ENCODE measurements at places on chromosomes 11 and 22.

DNA sequence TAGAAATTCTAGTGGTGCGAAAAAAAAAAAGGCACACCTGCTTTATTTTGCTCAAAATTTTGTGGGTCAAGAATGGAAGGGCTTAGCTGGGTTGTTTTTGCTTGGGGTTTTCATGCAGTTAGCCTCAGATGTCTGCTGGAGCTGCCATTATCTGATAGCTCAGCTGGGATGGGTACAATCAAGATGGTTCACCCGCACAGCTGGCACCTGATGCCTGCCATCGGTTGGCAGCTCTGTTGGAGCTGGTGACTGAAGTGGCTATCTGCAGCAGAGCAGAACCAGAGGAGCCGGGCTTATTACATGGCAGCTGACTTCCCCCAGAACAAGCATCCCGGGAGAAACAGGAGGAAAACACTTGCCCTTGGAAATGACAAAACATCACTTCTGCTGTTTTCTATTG is 12.1 kb upstream of the ELFN2 start:
- DNase-seq: no peak

DNA sequence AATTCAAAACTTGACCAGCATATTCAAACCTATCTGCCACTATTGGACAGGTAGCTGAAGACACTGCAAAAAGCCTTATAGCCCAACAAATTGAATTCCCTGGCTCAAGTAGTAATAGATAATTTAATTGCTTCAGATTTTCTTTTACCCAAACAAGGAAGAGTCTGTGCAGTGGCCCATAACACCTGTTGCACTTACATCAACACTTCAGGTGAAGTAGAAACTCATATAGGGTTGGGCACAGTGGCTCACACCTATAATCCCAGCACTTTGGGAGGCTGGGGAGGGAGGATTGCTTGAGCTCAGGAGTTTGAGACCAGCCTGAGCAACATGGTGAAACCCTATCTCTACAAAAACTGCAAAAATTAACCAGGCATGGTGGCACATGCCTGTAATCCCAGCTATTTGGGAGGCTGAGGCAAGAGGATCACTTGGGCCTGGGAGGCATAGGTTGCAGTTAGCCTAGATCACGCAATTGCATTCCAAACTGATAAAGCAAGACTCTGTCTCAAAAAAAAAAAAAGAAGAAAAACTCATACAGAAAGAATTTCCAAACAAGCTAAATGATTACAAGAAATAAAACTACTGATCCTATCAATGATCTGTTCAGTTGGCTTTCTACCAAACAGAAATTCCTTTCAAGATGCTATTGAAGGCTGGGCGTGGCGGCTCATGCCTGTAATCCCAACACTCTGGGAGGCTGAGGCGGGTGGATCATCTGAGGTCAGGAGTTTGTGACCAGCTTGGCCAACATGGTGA is 9.5 kb downstream of the FOLR3 start:
- DNase-seq: no peak

DNA sequence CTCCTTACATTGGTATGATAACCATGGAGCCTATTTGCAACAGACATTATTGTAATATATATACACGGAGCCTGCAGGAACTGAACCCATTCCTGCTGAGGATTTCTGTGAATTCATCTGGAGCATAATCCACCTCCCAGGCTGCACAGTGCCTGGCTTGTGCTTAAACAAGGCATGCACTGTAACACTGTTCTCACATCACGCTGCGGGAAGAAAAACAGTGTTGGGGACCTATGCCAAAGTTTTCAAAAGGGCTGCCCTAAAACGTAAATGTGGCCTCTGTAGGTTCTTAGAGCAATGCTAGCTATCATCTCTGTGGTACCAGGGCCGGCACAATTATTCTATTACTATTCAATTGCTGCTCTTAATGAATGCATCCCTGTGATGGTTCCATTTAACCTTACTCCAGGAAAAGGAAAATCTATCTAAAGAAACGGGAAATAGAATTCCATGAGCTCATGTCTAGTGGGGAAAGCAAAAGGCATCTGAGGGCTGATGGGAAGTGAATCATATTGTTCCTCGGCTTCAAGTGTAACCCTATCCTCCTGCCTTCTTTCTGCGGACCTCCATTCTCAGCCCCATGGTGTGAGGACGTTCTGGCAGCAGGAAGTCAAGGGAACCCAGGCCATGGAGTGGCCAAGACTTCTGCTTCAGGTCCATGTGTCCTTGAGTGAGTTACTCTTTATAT is 525.5 kb downstream of the SOX6 start:
- no peak for DNase-seq

GRCh38 chr11:112134473-112134872 is 29.4 kb downstream of the IL18 start:
- DNase-seq: no peak

- no peak for DNase-seq
These were observed 45.1 kb downstream of the PTPRJ start for GRCh38 chr11:48025293-48025983.

DNA sequence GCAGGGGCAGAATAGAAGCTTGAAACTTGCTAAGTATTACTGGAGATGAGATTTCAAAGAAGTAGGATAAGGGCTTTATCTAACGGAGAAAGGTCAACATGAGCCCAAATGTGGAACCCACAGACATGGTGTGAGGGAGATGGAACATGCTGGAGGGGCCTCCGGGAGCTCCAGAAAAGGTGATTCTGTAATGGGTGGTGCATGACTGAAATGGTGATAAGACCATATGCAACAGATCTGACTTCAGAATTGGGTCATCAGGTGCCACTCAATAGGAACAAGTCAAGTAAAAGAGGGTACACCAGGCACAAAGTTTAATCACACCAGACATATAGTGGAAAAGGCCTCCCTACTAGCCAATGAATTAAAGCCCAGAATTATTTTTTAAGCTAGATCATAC is 7.9 kb upstream of the CEP295 start:
- DNase-seq: no peak

- peak; percentile 7 for DNase-seq
These were observed 24.5 kb upstream of the RAG2 start for GRCh38 chr11:36622431-36623136.

DNA sequence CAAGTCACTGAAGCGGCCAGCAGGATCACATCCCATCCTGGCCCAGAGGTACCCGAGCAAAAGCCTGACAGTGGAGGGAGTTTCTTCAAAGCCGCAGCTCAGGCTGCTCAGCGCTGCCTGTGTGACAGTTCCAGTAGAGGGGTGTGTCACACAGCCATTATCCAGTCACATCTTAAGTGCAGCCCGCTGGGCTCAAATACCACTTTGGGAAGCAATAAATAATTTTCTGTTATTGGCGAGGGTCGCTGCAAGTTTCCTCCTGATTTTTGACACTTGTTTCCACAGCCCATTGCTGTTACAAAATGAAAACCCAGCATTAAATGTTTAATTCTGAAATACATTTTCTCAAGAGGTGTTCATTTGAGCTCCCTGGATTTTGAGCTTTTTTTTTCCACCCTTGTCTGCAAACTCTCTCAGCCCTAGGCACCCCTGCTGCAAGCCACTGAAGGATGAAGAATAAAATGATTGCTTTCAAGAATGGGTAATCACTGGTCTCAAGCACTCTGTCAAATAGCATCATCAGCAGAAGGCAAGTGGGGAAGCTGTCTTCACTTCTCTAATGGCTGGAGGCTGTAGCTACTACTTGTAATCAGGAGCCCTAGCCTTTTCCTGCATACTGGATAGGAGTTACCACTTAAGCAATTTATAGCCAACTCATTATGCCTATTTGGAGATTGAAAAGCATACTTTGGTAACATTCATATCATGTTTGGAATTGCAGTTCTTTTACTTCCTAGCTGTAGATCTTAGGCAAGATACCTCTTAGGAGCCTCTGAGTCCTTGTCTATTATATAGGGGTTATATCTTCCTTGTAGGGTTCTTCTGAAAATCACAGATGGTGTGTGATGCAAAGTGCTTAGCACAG is 373.7 kb downstream of the METTL15 start:
- no peak for DNase-seq

- no peak for DNase-seq
These were observed 370.5 kb downstream of the SOX6 start for GRCh38 chr11:15985860-15986139.

DNA sequence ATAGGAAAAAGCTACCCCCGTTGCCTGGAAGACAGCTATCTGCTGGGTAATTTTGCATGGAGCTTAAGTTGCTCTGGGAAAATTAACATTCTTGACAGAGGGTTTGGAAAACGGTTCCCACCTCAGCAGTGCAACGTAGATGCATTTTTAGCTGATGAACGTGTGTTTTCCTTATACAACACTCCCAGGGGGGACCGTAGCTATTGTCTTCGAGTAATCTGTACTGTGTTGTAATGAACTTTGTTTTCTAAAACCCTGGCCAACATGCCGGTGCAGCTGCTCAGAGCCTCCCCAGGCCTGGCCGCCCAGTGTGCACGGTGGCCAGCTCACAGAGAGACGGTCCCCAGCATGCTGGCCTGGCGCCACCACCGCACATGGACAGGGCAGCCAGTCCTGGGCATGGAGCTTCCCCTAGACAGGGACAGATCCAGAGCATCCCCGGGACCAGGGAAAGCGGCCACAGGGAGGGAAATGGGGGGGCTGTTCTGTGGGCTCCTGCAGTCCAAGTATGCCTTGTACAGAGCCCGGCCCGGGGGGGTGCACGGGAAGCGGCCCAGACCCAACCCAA is 2.2 kb downstream of the TNNT3 start:
- no peak for DNase-seq

DNA sequence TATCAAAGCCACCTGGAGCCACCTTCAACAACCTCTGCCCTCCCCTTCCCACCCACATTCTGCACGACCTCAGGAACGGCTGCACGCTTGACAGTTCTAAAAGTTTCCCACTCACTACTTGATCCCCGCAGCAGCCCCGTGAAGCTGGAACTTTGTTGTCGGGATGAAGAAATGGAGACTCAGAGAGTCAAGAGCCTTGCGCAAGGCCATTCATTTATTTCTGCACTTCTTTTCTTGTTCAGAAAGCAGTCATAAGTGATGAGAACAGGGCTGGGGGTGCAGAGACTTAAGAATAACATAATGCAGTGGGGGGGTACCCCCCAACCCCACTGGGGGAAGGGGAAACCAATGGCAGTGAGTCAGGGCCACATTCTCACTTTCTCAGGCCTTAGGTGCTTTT is 2.2 kb upstream of the ZFTA start:
- no peak for DNase-seq

DNA sequence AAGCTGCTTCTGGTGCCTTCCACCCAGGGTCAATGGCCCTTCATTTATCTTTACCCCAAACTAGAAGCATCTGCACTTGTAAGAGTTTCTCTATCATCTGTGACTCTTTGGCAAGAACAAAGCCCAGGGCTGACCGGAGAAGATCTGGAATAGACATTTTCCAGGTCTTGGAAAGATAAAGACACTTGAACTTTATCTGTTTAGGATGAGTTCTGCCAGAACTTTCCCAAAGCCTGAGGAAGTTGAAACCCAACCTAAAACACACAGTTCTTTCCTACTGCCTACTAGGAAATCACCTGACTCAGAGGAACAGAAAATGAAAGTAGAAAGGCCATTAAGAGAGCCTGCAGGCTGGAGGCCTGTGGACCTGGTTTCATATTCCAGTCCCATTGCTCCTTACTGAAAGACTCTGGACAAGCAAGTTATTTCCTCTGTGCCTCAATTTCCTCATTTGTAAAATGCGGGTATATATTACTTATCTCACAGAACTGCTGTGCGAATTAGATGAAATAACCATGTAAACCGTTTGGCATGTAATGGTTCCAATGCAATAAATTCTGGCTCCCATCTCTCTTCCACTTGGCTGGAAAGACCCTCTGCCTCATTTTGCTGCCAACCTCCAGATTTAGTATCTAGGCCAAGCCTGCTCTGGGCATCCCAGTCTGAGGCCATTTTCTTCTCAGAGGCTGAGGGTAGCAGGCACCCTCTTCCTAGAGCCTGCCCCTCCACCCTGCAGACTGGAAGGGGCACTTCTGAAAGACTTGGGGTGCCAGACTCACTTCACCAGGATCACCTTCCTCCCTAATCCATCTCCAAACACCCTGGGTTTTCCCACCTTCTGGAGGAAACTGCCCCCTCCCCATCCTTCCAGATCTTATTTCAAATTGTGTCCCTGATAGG is 1.2 kb downstream of the UBE2L6 start:
- DNase-seq: no peak

- DNase-seq: no peak
These were observed 5.8 kb downstream of the ARSA start for GRCh38 chr22:50621948-50622722.

- no peak for DNase-seq
These were observed 24.6 kb downstream of the PPIL2 start for GRCh38 chr22:21690401-21690801.

DNA sequence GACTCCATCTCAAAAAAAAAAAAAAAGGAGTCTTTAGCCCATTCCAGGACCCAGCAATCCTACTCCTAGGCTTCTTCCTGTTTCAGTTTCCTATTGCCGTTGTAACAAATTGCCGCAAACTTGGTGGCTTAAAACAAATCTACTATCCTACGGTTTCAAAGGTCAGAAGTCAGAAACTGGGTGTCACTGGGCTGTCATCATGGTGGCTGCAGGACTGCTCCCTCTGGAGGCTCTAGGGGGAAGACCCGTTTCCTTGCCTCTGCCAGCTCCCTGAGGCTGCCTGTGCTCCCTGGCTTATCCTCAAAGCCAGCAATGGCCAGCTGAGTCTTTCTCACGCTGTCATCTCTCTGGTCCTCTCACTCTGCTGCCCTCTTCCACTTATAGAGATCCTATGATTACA is 8.7 kb upstream of the DAGLA start:
- DNase-seq: no peak

DNA sequence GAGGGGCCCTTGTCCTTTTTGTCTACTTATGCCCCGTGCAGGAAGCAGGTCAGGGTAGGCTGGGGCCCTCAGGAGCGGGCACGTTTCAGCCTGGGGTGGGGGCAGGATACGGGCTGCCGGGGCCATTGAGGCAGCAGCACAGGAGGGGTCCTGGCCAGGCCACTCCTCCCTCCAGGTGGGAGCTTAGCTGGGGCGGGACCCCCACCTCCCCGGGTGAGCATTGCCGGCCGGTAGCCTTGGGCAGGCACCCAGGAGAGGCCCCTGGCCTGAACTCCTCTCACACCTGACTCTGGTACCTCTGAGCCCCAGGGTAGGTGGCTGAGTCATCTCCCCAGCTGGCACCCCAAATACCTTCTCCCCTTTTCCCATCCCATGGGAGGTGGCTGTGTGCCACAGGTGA is 5.0 kb upstream of the MUC6 start:
- no peak for DNase-seq

GRCh38 chr11:21119411-21119810 is 450.0 kb downstream of the NELL1 start:
- no peak for DNase-seq

GRCh38 chr11:9569588-9570164 is 3.8 kb upstream of the WEE1 start:
- no peak for DNase-seq

GRCh38 chr11:2306877-2307500 is 5.2 kb downstream of the TSPAN32 start:
- no peak for DNase-seq

DNA sequence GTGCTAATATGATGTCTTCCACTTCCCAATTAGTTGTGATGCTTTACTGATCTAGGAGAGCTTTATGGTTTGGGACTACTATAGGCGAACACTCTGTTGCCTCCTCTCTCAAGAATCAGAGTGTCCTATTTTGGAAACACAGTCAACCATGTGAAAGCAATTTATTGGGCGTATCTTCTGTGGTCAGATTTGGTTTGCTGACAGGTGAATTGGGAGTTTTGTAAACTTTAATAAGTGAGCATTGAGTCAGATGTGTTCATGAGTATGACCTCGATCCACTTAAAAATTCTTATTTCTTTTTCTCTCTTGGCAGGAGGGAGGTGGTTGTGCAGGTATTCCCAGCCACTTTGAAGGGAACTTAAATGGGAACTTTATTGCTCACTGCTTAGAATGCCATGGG is 4.4 kb downstream of the CAT start:
- DNase-seq: no peak

GRCh38 chr11:67265633-67266448 is 432 bp upstream of the GRK2 start:
- no peak for DNase-seq

GRCh38 chr11:47987781-47988180 is 7.4 kb downstream of the PTPRJ start:
- no peak for DNase-seq

Measured in Panc1 (cell line).